ENCODE measurements at places on chromosomes 2 and 18. TPM values are rescaled to one million over a fixed set of nuclear protein-coding genes. Genes with fewer than 3 reads are reported as not detected.

The TMEM247 gene
- not detected for total RNA-seq

The SLC4A5 gene
- 0.05 TPM for total RNA-seq

The NT5C1B gene
- not detected for total RNA-seq

The SCYGR4 gene
- not detected for total RNA-seq

The SP5 gene
- total RNA-seq = not detected

The DOCK10 gene
- total RNA-seq = 6.3 TPM

The STAM2 gene
- 20.3 TPM for total RNA-seq

Measured in mammary microvascular endothelial cell (primary cell).